ENCODE measurements at places on chromosomes 7 and 10.

DNA sequence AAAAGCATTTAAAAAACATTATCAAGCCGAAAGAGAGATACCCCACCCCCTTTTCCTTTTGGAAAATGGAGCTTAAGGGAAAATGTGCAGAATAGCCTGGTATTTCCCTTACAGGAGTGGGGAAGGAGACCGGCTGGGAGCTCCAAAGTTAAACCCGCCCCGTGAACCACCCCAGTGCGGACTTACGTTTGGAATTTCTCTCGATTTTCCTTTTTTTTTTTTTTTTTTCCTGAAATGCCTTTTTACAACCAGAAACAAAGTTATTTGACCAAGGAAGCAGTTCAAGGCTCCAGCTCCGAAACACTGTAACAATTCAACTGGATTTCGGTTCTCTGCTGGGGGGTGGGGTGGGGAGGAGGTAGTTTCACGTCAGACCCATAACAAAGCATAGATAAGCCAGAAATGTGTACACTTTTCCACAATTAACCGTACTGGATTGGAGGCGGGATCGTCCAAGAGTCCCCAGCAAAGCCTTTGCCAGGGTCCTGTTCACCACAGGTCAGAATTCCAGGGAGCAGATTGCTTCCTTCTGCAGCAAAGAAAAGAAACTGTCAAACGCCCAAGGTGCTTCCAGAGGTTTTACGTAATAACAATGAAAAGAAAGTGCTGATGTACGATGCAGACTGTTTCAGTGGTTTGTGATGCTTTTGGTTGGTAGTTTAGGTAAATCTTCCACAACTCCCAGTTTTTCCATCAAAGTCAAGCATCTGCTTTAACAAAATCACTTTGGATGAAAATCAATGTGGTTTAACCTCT is 6.7 kb downstream of the SKIDA1 start:
- H3K36me3 ChIP-seq, result no peaks in the 10 kb centered on the region
- peak overlapping the region; percentile 86 for H3K4me3 ChIP-seq
- H3K27ac ChIP-seq, result no peak overlapping the region
- H3K27me3 ChIP-seq, result no peaks in the 10 kb centered on the region
- H3K4me1 ChIP-seq, result peaks cover 17% of the 10 kb centered on the region

DNA sequence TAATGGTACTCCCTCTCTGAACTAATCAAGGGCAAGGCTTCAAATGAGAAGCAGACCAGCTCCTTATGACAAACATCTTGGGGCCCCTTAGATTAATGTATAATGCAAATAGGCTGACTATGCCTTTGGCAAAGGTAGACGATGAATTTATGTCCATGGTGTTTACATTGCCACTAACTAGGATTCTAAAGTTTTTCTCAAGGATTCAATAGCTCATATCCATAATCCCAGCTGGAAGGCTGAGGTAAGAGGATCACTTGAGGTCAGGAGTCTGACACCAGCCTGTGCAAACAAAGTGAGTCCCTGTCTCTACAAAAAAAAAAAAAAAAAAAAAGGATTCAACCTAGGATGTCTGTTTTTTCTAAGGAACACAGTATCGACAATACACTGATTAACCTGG is 96.5 kb downstream of the ORC5 start:
- H3K4me3 ChIP-seq, result no peak overlapping the region
- no peak overlapping the region for H3K27ac ChIP-seq
- H3K4me1 ChIP-seq, result no peaks in the 10 kb centered on the region
- no peaks in the 10 kb centered on the region for H3K36me3 ChIP-seq

GRCh38 chr7:108452707-108453106 is 3.5 kb downstream of the NRCAM start:
- H3K4me1 ChIP-seq, result no peaks in the 10 kb centered on the region
- H3K4me3 ChIP-seq, result no peak overlapping the region
- peak; percentile 28 for DNase-seq
- no peaks in the 10 kb centered on the region for H3K36me3 ChIP-seq
- peaks cover 68% of the 10 kb centered on the region for H3K27me3 ChIP-seq

- H3K4me3 ChIP-seq, result no peak overlapping the region
- peaks cover 15% of the 10 kb centered on the region for H3K36me3 ChIP-seq
- H3K4me1 ChIP-seq, result peaks cover 23% of the 10 kb centered on the region
- peak overlapping the region; percentile 83 for H3K27ac ChIP-seq
Measured at GRCh38 chr7:129471402-129471827, 30.9 kb upstream of the SMKR1 start.

GRCh38 chr7:95549818-95550529 is 46.3 kb downstream of the PDK4 start:
- H3K4me1 ChIP-seq, result peaks cover 37% of the 10 kb centered on the region
- H3K4me3 ChIP-seq, result peak overlapping the region; percentile 30
- peak overlapping the region; percentile 87 for H3K27ac ChIP-seq
- H3K27me3 ChIP-seq, result no peaks in the 10 kb centered on the region
- DNase-seq, result peak; percentile 90

DNA sequence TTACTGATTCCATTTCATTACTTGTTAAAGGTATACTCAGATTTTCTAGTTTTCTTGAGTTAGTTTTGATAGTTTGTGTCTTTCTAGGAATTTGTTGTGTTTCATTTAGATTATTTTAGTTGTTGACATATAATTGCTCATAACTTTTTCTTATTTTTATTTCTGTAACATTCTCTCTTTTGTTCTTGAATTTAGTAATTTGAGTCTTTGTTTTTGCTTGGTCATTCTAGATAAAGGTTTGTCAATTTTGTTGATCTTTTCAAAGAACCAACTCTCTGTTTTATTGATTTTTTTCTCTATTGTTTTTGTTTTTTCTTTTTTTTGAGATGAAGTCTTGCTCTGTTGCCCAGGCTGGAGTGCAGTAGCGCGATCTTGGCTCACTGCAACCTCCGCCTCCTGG is 7.2 kb downstream of the EXOC6 start:
- H3K27ac ChIP-seq, result no peak overlapping the region
- no peaks in the 10 kb centered on the region for H3K27me3 ChIP-seq
- H3K4me1 ChIP-seq, result no peaks in the 10 kb centered on the region
- H3K36me3 ChIP-seq, result no peaks in the 10 kb centered on the region
- no peak for DNase-seq

DNA sequence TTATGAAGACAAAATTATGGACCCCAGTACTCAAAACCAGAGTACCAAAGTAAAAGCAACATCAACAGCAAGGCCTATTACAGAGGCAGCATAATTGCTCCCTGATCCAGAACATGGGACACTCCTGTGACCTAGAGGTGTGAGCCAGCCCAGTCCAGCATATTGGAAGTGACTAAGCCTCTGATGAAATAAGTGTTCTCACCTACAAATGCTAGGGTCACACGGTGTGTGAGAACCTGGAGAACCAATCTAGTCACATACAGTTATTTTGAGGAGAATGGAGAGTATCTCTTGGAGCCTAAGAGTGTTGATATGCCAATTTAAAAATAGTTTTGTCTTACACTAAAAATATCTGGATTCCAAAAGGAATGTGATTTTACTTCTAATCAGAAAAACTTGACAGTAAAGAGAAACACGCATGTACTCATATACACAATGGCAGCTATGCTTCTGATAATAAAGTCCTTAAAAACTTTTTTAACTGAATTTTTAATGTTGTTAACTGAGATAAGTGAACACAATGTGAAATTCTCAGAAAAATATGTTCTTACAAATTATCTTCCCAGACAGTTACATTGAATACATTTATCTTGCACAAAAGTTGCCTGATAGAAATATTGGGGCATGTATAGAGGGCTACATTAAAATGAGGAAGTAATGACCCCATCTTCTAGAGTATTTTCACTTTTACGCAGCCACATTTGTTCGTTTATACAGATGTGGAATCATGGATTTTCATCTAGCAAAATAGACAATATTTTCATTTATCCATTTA is 56.8 kb upstream of the CD36 start:
- DNase-seq, result no peak
- H3K4me3 ChIP-seq, result no peak overlapping the region
- H3K4me1 ChIP-seq, result no peaks in the 10 kb centered on the region
- no peaks in the 10 kb centered on the region for H3K27me3 ChIP-seq
- H3K27ac ChIP-seq, result no peak overlapping the region

DNA sequence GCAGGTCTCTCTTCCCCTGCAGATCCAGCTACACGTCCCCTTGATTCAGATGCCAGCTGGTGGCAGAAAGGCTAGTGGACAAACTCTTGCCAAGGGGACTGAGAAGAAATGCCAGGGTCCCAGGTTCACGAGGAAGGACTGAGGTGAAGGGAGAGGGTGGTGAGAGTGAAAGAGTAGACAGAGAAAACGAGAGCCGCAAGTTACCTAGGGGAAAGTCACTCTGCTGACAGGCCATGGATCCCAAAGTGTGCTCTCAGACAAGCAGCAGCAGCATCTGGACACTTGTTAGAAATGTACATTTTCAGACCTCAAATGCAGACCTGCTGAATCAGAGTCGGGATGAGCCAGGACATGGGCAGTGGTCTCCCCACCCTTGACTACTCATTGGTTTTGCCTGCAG is 192.3 kb downstream of the FGFR2 start:
- H3K27me3 ChIP-seq, result peaks cover 12% of the 10 kb centered on the region
- DNase-seq, result no peak
- H3K27ac ChIP-seq, result no peak overlapping the region
- no peaks in the 10 kb centered on the region for H3K4me1 ChIP-seq
- no peak overlapping the region for H3K4me3 ChIP-seq

DNA sequence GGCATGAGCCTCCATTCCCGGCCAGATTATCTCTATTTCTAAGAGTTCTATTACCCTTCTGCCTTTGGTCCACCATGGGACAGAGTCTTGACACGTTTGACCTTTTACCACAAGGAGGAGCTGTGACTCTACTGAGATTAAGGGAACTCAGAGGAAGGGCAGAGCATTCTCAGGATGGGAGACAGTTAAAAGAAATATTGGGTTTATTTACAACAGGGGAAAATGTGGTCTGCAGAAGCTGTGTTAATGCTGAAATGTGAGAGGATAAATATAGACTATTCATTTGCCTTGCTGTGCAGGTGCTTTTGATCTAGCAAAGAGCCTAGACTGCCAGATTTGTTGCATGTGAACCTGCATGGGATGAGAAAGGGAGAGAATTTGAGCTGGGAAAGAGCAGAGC is 45.8 kb upstream of the PRSS58 start:
- H3K4me3 ChIP-seq, result no peak overlapping the region
- no peaks in the 10 kb centered on the region for H3K4me1 ChIP-seq
- H3K36me3 ChIP-seq, result no peaks in the 10 kb centered on the region
- no peak overlapping the region for H3K27ac ChIP-seq

DNA sequence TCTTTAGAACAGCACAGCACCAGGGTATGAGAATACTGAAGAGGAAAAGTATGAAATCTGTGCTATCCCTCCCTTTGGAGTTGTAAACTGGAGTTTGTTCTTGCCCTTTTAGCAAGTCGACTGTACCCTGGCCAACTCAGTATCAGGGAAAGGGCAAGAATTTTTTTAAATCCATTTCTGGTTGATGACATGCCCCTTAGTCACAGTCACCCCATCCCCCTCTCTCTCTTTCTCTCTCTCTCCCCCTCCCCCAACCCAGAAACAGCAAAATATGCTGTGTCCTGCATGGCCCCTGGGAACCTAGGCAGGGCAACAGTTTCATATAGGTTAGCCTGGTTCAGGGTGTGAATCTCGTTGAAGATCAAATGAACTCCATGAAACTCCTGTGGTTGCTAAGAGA is 177.7 kb upstream of the ADO start:
- peak; percentile 98 for DNase-seq
- H3K27me3 ChIP-seq, result no peaks in the 10 kb centered on the region
- peak overlapping the region; percentile 73 for H3K27ac ChIP-seq
- peak overlapping the region; percentile 16 for H3K4me3 ChIP-seq
- H3K4me1 ChIP-seq, result peaks cover 43% of the 10 kb centered on the region
- H3K36me3 ChIP-seq, result no peaks in the 10 kb centered on the region

DNA sequence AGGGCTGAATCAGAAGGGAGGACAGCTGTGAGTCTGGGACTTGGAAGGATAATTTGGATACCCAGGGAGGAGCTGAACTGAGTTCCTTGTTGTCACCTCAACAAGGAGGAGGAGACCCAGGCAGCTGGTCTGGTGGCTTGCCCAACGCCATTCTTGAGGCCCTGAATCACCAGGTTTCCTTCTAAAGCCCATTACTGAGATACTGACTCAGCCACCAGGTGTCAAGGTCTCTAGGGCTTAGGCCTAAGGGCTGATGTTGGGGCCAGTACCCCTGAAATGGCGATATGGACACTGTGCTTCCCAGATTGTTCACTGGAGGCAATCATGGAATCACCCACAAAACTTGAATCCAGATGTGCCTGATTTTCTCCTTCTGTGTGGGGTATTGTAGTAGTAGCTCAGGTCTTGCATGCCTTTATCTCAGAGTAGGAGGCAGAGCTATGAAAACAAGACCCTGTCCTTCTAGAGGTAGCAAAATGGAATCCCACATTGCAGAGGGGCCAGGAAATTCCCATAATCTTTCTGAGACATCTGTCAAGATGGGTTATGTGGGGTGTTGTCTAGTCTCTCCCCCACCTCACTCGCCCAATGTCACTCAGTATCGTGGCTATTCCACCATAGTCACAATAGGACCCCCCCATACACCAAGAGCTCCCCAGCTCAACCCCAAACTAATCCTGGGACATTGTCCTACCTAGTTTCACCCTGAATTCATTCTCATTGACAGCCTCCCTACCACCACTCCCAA is 1.8 kb upstream of the ATG9B start:
- H3K36me3 ChIP-seq, result no peaks in the 10 kb centered on the region
- H3K4me1 ChIP-seq, result peaks cover 44% of the 10 kb centered on the region
- H3K27ac ChIP-seq, result peak overlapping the region; percentile 44

- no peaks in the 10 kb centered on the region for H3K36me3 ChIP-seq
- no peak overlapping the region for H3K4me3 ChIP-seq
- no peak for DNase-seq
- H3K27ac ChIP-seq, result no peak overlapping the region
- H3K27me3 ChIP-seq, result no peaks in the 10 kb centered on the region
- no peaks in the 10 kb centered on the region for H3K4me1 ChIP-seq
Measured at GRCh38 chr7:139153832-139154231, 44.3 kb upstream of the ZC3HAV1 start.

DNA sequence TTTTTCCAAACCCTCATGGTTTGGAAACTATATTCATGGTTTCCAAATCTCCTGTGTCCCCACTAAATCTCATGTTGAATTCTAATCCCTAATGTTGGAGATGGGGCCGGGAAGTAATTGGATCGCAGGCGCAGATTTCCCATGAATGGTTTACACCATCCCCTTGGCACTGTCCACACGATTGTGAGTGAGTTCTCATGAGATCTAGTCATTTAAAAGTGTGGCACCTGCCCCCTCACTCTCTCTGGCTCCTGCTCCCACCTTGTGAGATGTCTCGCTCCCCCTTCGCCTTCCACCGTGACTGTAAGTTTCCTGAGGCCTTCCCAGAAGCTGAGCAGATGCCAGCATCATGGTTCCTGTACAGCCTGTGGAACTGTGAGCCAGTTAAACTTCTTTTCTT is 3.3 kb upstream of the MTPAP start:
- H3K27me3 ChIP-seq, result no peaks in the 10 kb centered on the region
- H3K36me3 ChIP-seq, result no peaks in the 10 kb centered on the region
- no peak overlapping the region for H3K27ac ChIP-seq
- no peak for DNase-seq

GRCh38 chr7:70762696-70763095 is 369.2 kb upstream of the GALNT17 start:
- H3K36me3 ChIP-seq, result no peaks in the 10 kb centered on the region
- H3K4me3 ChIP-seq, result no peak overlapping the region
- no peak for DNase-seq
- no peaks in the 10 kb centered on the region for H3K27me3 ChIP-seq
- H3K4me1 ChIP-seq, result no peaks in the 10 kb centered on the region

- no peaks in the 10 kb centered on the region for H3K36me3 ChIP-seq
- no peaks in the 10 kb centered on the region for H3K4me1 ChIP-seq
- no peaks in the 10 kb centered on the region for H3K27me3 ChIP-seq
- H3K27ac ChIP-seq, result no peak overlapping the region
- peak; percentile 49 for DNase-seq
- H3K4me3 ChIP-seq, result no peak overlapping the region
Measured at GRCh38 chr10:32437334-32437733, 8.6 kb upstream of the CCDC7 start.

- 0 out of 2 replicates have a peak, but pooled peaks cover 4% of the 10 kb centered on the region for H3K4me1 ChIP-seq
- no peak for DNase-seq
- H3K27me3 ChIP-seq, result no peaks in the 10 kb centered on the region
- H3K36me3 ChIP-seq, result no peaks in the 10 kb centered on the region
- H3K4me3 ChIP-seq, result no peak overlapping the region
Measured at GRCh38 chr10:30540276-30540675, 89.3 kb downstream of the LYZL2 start.
